Hepatocyte (in vitro differentiated cells): ENCODE measurements at places on chromosomes 13 and 19.

- DNase-seq = no peak
Observed at GRCh38 chr19:6663236-6664201, 6.4 kb downstream of the TNFSF14 start.

GRCh38 chr19:3146677-3147100 lies 10.9 kb downstream of the GNA15 start:
- DNase-seq = no peak

GRCh38 chr13:94324767-94325540 lies 154.5 kb downstream of the DCT start:
- DNase-seq = no peak

GRCh38 chr19:8194528-8195267 lies 14.5 kb upstream of the CERS4 start:
- no peak for DNase-seq

- DNase-seq = no peak
Observed at GRCh38 chr13:20431080-20431479, 94.6 kb downstream of the CRYL1 start.

DNA sequence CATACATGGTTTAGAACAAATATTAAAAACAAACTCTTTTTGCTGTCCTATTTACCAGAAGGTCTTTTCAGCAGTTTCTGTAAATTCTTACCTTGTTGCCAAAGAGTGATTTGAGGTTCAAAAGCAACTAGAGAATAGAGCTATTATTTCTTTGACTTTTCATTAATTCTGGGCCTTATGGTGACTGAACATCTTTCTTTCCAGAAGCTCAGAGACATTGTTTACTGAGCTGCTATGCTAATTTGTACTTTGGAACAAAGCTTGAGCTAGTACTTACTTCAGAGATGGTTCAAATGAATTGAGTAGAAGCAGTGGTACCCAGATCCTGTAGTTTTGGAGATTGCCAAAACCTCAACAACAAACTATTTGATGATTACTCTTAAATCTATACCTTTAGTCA lies 331.2 kb downstream of the SPRY2 start:
- DNase-seq = no peak

DNA sequence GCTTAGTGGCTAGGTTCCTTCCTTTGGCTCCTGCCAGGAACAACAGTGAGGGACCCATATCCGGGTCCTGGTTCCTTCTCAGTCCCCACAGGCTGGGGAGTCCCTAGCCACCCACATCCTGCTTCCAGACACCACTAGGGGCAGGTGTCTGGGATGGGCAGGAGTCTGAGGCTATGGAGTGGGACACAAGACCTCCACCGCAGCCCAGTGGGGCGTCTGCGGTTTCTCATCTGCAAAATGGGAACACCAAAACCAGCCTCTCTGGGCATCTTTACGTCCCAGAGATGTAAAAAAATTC lies 879 bp upstream of the FCGBP start:
- DNase-seq = no peak

DNA sequence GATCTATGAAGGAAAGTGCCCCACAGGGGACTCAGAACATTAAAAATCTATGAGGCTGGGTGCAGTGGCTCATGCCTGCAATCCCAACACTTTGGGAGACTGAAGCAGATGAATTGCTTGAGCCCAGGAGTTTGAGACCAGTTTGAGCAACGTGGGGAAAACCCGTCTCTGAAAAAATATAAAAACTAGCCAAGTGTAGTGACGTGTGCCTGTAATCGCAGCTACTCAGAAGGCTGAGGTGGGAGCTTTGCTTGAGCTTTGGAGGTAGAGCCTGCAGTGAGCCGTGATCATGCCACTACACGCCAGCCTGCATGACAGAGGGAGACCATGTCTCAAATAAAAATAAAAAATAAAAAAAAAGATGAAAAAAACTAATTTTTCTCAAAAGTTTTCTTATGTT lies 1070.6 kb downstream of the PCDH9 start:
- DNase-seq = no peak

DNA sequence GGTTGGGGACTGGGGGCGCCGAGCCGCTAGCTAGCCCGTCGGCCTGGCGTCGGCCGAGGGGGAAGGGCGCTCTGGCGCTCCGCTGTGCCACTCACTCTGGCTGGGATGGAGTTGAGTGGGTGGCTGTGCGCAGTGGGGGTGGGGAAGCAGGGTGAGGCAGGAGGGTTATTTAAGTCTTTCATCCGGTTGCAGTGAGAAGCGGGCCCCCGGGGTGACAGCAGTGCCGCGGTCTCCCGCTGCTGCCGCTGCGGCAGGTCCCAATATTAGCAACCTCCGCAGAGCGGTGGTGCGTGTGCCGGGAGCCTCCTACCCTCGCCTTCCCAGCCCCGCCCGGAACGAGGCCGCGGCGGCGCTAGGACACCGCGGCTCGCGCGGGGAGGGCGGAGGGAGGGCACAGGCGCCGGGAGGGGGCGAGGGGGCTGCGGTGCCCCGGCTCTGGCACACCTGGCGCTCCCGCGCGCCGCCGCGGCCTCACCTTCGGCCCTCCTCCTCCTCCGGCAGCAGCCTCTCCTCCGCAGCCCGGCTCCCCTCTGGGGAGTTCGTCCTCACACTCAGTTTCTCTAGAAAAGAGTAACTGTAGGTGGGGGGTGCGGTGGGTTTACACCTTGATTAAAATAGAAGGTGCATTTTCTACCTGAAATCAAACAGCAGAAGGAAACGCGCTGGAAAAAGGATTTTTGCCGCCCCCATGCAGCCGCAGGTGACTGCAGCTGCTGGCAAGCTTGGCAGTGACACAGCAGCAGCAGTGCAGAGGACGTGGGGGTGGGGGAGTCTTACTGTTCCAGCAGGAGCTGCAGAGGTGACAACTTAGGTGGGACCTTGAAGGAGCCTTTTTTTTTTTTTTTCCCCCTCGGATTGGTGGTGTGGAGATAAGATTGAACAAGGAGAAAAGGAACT lies 4.5 kb downstream of the FGF9 start:
- peak; percentile 61 for DNase-seq

DNA sequence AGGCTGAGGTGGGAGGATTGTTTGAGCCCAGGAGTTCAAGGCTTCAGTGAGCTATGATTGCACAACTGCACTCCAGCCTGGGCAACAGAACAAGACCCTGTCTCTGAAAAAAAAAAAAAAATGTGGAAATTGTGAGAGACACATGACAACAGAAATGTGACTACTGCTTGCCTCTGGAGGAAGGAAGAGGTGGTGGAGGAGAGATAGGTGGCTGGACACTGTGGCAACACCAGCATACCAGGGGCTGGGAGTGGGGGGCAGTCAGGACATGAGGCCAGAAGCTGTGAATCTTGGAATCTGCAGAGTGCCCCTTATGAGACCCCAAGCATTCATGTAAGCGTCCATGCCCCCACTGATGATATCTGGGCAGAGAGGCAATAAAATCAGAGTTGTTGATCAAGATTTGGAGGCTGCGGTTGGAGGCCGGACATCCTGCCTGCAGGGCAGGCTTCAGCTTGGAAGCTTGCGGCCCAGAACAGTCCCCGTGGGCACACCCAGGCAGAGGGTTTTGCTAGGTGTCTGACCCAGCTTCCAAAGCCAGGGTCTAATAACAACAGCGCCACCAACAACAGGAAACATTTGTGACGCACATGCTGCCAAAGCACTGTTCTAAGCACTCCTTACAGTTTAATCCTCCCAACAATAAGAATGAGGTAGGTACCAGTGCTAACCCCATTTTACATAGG lies 16.9 kb downstream of the FAM187B start:
- no peak for DNase-seq
